CD4-positive, alpha-beta T cell (primary cell): ENCODE measurements at places on chromosomes 12 and 14.

DNA sequence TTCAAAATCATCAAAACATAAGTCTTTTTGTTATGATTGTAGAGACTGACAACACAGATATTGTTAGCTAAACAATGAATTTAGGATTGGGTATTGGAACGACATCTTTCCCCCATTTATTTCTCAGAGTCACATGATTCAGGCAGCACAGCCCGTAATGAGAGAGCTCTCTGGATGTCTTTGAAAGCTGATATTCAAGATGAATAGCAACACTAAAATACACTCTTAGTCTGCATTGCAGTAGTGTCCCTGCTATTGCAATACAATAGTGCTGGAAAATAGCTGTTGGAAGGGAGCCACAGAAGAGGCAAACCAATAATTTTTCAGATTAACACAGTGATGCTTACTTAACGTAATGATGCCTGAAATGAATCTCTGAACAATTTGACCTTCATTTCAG is 9.9 kb downstream of the GTSF1 start:
- no peak for DNase-seq

GRCh38 chr12:68824597-68825250 is 16.7 kb downstream of the MDM2 start:
- DNase-seq: no peak

- DNase-seq: no peak
Observed at GRCh38 chr12:52010152-52010622, 3.4 kb downstream of the TAMALIN start.

- DNase-seq: no peak
Observed at GRCh38 chr12:19841451-19841850, 402.2 kb downstream of the AEBP2 start.

DNA sequence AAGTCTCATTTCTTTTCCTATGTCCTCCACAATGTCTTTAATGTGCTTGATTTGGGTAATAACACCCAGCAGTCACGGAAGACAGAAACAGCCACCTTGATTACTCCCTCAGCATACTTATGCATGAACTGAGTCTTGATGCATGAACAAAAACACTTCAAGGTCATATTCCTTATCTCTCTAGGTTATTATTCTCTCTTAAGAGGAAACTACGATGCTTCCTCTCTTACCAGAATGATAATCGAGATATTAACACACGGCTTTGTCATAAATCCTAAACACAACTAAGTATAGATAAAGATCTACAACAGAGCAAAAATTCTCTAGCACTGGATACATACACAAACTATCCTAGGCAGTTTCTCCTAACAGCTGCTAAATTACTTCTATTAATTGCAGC is 583.5 kb upstream of the ATP2B1 start:
- no peak for DNase-seq

DNA sequence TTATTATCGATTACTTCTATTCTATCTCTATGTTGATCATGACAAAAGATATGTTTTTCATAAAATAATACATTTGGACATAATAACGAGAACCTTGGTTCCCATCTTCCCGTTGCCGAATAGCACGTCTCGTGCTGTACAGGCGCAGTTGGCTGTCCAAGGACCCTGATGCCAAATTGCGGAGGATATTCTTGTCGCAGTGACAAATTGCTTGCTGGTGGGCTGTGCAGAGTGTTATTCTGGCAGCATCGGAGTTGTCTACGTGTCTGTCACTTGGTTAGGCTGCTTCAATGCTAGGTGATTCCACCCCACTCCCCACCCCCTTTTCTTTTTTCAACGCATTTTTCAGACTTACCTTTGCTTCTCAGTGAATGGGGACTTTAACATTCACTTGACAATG is 546.8 kb downstream of the PRKD1 start:
- no peak for DNase-seq

DNA sequence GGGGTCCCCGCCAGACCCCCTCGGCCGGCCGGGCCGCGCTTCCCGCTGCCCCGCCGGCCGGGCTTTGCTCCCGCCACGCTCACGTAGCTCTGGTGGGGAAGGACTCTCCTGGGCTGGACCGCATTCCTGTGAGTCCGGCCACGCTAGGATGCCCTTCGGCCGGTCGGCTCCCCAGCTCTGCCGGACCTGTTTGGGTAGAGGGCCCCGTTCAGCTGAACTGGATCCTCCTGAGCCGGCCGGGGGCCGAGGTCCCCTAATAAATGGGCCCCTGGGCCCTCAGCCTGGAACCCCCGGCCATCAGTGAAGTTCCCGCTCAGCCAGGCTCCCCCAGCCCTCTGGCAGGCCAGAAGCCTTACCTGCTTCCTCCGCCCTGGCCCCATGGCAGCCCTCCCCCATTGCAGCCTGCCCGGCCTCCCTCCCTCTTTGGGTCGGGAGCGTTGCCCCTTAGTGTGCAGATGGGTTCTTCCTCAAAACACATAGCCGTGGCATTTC is 593 bp downstream of the UNC119B start:
- no peak for DNase-seq

DNA sequence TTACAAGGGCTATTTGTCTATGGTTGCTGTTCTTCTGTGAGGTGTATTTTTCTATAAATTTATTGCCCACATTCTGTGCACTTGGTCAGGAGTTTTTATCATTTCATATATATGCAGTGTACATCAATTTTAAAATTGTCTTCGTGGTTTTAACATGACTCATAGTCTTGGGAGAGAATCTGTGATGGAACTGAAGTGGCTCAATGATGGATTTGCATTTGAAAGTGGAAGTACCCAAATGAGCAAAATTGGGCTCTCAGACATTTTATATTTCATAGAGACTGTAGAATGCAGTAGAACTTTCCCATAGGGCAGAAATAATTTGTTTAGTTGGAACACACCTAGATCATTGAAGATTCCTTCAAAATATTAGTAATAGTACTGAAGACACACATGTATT is 1.9 kb upstream of the SCFD1 start:
- peak; percentile 34 for DNase-seq

- DNase-seq: no peak
Observed at GRCh38 chr12:120067901-120068300, 48.7 kb downstream of the RAB35 start.

- DNase-seq: no peak
Observed at GRCh38 chr12:11693601-11694000, 44.1 kb downstream of the ETV6 start.

GRCh38 chr14:67994531-67994930 is 175.0 kb downstream of the RAD51B start:
- no peak for DNase-seq

- DNase-seq: no peak
Observed at GRCh38 chr14:105447651-105448640, 26.7 kb upstream of the CRIP2 start.

DNA sequence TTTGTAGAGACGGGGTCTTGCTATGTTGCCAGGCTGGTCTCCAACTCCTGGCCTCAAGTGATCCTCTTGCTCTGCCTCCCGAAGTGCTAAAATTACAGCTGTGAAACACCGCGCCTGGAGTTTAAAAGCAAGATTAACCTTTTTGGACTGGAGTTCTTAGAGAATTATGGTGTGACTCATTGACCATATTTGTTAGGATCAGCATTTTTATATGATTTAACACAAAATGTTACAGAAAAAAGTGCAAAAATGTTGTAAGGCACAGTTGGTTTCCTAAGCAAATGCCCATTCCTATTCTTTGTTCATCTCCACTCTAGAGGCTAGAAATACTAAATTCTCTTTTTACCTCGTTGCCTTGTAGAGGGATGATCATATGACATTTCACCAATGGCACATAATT is 27.6 kb downstream of the SLC35E3 start:
- DNase-seq: no peak

DNA sequence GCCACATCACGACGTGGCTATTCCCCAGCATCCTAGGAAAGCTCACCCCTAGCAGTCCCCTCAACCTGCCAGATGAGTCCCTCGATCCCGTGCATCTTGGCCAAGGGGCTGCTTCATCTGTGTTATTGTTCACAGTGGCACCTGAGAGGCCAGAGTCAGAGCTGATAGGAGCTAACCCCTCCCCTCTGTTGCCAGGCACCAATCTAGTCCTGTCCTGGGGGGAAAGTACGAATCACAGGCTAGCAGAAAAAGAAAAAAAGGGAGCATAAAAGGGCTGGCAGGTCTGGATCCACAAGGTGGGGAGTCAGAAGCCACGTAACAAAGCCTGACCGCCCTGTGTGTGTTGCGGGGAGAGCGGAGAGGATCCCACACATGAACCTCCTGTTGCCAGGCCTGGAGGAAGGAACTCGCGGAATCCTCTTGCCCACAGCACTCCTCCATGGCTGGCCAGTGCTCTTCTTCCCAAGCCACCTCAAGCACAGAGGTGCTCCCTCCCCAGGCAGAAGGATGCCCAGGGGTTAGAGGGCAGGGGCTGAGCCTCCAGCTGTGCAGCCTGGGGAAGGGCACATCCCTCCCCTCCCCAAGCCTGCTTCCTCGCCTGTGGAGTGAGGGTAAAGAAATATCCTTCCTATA is 91.8 kb downstream of the ITPK1 start:
- DNase-seq: no peak

DNA sequence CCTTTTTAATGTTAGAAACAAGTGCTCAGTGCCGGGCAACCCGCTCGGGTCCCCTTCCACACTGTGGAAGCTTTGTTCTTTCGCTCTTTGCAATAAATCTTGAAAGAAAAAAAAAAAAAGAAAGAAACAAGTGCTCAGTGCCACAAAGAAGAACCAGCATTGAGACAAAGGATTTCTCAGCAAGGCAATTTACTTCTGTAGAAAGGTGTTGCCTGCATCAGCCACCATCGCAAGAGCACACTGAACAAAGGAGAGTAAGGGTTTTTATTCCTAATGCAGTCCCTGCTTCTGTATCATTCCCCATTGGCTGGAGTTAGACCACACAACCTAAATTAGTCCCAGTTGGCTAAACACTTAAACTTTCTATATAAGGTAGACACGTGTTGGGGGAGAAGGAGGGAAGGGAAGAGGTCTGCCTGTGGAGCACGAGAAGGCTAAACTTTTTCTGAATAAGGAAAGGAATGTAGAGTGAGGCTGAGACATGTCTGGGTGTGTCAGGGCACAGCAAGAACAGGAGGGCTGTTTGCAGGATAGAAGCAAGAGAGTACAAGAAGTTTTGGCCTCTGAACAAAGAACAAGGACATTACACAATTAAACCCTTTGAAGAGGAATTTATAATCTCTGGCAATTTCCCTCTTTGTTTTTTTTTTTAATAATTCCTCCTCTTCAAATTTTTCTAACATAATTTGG is 21.4 kb downstream of the KLRF2 start:
- DNase-seq: no peak

- no peak for DNase-seq
Observed at GRCh38 chr12:1104088-1104800, 113.2 kb downstream of the ERC1 start.

DNA sequence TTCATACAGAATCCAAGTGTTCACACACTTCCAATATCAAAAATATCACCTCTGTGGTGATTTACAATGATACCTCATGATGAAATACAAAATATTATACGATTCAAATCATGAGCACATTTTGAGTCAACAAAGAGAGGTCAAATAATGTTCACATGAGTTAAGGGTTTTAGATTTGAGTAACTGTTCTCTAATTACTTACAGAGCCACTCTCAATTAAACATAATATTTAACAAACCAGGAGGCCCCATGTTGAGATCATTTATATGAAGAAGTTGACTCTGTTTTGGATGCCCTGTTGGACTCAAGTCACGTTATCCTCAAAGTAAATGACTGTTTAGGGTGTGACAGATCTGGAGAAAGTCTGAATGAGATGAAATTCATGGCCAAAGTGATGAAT is 53.5 kb downstream of the NUAK1 start:
- DNase-seq: no peak

DNA sequence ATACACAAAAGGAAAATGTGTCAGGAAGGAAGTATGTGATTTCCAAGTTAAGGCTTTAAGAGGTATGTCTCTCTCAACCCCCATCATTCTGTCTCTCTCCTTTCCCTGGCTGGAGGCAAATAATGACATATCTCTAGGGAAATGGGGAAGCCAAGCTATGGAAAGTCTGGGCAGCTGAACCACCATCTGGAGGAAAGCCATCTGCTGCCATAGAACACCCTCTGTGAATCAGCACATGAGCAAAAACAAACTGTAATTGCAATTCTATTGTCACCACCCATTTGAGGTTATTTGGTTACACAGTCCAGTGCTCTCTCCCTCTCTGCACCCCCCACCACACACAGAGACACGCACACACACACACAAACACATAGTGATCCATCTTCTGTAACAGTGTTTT is 766.2 kb downstream of the FLRT2 start:
- DNase-seq: no peak

DNA sequence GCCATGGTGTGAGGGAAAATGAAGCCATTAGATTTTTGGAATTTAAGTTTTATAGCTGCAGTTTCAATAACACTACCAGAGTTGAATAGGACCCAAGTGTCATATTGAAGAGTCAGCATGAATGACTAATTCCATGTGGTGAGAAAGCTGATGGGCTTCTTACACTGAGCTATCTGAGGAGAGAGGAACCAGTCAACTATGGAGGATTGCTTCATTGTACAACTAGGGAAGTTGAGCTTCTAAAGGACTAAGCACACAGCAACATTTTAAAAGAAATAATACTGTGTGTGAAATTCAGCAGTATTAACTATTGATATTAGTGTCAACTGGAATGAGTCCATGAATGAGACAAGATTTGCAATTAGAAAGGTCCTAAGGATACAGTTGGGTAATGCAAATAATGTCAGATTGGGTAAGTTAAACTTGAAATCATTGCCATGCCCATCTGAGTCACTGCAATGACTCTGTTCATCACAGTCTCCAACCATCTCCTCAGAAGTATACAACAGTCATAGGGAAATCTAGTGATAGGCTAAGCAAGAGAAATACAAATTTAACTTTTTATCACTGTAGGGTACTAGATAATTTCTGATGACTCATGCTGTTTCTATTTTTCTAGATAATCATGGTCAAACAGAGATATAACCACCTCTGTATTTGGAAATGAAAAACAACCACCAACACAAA is 394.2 kb downstream of the FSCB start:
- no peak for DNase-seq

DNA sequence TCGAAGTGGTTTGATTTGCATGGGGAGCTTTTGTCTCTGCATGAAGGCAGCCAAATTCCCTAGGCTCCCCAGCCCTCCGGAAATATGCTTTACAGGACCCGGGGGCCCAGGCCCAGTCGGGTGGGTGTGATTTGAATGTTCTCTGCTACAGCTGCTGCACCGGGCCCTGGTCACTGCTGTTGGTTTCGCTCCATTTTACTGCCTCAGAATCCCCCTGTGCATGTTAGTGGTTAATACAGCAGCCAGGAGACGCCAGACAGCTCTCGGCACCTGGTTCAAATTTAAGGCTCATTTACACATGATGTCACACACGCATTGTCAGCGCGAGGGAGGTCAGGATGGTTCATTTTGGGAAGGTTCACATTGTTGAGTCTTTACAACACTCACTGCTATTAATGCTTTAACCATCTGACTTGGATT is 99.6 kb downstream of the SLC38A6 start:
- no peak for DNase-seq
